ENCODE measurements at places on chromosomes 6 and 20.

GRCh38 chr20:43954704-43955061 is 40.0 kb downstream of the TOX2 start:
- no peak for DNase-seq

DNA sequence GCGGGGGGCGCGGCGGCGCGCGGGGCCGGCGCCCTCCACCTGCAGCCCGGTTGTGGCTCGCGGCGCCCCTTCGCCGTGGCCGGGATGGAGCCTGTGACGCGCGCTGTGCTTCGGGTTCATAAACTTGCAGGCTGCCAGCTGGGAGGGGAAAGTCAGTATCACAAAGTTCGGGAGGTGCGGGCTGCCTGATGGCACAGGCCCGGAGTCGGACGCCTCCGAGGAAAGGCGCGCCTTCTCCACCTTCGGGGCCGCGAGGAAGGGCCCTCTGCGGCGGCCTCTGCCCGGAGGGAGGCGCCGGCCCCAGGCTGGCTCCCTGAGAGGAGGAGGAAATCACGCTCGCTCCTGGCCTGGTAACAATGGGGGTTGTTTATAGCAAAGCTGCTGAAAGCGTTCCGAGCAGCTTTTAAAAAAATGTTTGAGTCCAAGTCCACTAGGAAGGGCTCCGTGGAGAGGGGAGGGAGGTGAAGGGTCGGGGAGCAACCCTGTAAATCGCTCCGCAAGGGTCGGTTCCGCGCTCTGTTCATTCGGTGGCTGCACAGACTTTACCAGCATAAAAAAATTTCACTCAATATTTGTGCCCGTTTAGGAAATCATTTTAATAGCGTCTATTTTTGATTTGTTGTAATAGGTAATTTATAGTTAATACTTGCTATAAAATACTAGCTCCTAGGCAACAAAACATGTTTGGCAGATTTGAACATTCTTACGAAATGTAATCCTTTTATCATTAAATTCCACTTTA is 1.0 kb downstream of the AFDN start:
- peak; percentile 70 for DNase-seq

GRCh38 chr6:29071831-29072723 is 15.0 kb downstream of the OR2B3 start:
- peak; percentile 82 for DNase-seq

GRCh38 chr20:63977739-63978276 is 1.6 kb downstream of the SAMD10 start:
- no peak for DNase-seq

DNA sequence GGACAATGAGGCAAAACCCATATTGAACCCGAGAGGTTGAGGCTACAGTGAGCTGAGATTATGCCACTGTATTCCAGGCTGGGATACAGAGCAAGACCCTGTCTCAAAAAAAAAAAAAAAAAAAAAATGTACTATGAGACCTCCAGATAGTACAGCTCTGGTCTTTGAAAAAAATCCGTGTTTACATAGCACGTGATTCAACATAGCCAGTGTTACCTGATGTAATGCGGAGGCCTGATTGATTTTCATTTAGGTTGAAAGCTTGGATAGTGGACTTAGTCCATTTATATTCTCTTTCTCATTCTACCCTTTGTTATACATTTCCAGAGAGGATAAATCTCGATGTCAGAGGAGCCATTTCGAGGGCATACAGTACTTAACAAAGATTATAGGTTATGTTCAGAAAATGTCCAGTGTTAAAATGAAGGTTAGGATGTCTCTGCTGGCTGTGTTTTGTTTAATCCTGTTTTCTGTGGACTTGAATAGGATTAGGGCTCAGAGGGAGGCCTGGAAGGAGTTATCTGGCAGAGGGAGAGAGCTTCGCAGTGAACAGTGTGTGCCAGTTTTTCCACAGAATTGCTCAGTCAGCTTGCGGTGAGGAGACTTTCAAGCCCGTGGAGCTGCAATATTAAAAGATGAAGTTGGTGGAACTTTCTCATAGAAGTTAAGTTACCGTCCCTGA is 33.9 kb upstream of the BCLAF1 start:
- DNase-seq = no peak

DNA sequence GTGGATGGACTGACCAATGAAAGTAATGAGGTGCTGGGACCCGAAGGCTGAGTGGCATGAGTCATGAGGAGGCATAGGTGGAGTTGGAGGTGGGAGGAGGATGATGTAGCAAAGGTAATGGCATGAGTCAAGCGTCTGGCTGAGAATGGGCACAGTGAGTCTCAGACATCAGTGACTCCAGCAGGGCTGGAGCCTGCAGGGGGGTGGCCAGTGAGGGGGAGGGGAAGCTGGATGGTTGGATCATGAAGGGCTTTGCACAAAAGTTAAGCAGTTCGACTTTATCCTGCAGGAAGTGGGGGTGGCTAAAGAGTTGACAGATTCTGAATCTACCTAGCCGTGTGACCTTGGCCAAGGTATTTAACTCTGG is 99.0 kb upstream of the IYD start:
- peak; percentile 53 for DNase-seq

GRCh38 chr20:48604936-48605335 is 222.9 kb downstream of the PREX1 start:
- DNase-seq = no peak

DNA sequence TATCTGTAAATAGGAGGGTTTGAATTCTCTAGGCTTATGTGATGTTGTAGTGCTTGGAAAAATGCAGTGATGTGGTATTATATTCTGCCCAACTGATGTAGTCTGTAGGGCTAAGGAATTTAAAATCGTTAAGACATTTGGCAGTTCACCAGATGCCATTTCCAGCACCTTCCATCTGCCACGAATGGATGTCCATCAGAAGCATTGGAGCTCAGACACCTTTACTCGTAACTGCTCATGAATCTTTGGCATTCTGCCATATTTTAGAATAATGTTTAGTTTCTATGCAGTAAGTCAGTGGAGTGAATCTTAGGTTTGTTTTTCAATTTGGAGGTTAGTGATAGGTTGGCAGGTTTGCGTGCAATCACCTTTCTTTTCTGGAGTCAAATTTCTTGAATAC is 2.4 kb upstream of the SYTL3 start:
- no peak for DNase-seq

- no peak for DNase-seq
Observed at GRCh38 chr6:138374815-138375214, 2.9 kb upstream of the SMIM28 start.

GRCh38 chr6:36523936-36524499 is 23.3 kb downstream of the STK38 start:
- DNase-seq = no peak

GRCh38 chr6:154197196-154197860 is 158.3 kb downstream of the OPRM1 start:
- DNase-seq = no peak

DNA sequence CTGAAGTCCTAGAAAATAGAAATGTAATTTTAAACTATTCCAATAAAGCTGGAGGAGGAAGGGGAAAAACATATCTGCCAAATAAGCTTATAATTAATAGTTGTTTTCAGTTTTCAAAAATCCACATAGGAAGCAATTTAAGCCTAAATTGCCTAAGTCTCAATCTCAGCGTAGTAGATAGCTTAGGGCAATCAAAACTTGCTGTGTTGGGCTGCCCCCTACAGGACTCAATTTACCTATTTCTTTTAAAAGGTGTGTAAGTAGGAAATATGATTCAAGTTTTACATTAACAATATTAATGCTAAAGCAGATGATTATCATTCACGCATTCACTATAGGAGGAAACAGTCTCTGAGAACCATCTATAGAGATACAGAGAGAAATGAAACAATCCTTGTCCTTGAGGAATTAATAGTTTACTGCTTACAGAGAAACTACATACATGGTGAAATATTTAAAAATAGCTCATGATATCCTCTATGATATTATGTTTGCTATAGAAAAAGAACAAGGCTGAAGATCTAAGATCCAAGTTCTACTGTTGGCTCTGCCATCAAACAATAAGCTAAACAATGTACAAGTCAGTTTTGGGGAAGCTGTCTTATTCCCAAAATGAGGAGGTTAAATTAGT is 102.1 kb downstream of the ATG5 start:
- DNase-seq = peak; percentile 17

GRCh38 chr20:35942243-35942642 is 12.1 kb downstream of the SCAND1 start:
- no peak for DNase-seq

DNA sequence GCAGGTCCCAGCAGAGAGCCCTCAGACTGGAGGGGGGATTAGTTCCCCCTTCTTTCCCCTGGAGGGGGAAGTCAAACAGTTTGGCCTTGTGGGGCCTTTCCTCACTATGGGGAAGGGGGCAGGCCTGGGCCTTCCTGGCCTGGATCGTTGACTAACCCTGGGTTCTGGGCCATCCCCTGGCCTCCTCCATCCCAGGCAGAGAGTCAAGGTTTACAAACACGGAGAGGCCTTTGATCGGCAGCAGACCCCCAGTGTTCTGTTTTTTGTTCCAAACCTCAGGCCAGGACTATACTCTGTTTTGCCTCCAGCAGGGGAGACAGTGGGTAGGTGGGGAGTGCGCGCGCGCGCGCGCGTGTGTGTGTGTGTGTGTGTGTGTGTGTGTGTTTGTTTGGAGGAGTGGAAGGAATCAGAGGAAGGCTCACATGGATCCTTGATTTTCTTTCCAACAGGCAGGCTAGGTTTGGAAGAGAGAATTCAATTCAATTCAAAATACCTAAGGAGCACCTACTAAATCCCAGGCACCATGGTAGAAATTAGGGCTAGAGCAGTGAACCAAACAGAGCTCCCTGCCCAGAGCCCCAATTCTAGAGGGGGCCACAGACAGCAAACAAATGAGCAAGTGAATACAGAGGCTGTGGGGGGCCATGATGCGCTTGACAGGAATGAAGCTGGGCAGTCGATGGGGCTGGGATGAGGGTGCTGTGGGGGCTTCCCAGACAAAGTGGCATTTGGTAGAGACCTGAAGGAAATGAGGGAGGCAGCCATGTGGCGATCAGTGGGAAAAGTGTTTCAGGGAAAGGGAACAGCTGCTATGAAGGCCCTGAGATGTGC is 14.8 kb downstream of the TP53RK start:
- DNase-seq = peak; percentile 26

GRCh38 chr6:139540276-139540675 is 165.8 kb upstream of the CITED2 start:
- no peak for DNase-seq

DNA sequence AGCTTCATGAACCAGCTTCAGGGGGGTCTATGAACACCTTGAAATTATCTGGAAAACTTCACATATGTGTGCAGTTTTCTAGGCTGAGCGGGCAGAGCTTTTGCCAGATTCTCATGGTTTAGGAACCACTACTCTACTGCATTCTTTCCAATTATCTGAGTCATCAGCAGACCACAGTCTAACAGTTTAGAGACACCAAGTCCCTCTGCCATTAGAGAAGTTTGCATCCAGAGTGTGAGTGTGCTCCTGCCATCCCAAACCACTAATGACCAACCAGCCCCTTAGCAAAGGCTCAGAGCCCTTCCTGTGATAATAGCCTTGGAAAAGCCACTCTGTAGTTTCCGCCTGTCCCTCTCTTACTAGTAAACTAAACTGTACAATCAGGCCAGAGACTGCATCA is 96.8 kb downstream of the PHACTR1 start:
- DNase-seq = no peak

GRCh38 chr20:23347791-23348190 is 2.8 kb upstream of the NXT1 start:
- no peak for DNase-seq

DNA sequence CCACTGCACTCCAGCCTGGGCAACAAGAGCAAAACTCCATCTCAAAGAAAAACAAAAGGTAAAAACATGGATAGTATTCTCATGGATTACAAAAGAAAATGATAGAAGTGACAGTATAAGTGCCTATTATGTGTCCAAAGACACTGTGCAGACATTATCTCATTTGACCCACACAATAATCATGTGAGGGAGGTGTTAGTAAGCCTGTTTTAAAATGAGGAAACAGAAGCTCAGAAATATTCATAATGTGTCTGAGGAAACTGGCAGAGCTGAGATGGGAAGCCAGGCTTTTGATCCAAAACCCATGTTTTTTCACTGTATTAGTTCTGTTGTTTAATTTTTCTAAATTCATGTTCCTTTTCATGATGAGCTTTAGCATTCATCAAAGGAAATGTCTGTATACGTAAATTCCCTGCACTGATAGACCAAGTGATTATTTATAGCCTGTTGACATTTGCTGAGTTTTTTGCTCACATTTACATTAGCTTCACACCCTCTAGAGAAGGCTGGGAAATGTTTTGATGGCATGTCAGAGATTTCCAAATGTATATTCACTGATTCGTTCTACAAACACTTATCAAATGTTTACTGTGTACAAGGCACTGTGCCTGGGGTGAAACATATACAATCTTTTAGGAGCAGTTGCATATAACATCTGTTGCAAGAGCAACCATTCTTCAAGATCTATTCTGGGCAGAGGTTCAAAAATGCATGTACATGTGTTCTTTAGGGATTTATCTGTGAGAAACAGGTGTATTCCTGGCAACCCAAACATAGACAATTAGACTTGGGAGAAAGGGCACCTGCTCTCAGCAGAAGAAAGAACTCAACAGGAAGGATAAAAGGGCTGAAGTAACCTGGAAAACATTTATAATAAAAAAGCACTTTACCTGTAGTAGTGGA is 331.5 kb downstream of the SAMD5 start:
- no peak for DNase-seq

GRCh38 chr6:47440719-47441118 is 36.9 kb upstream of the CD2AP start:
- DNase-seq = no peak

- DNase-seq = no peak
Observed at GRCh38 chr6:17927705-17928104, 59.7 kb downstream of the KIF13A start.

- DNase-seq = no peak
Observed at GRCh38 chr6:23559587-23560343, 566.2 kb upstream of the NRSN1 start.

- peak; percentile 67 for DNase-seq
Observed at GRCh38 chr20:381581-382290, 1.2 kb downstream of the TRIB3 start.

GRCh38 chr20:4234128-4234527 is 218.8 kb upstream of the RNF24 start:
- no peak for DNase-seq

GRCh38 chr20:56916345-56916622 is 287.2 kb downstream of the TFAP2C start:
- DNase-seq = no peak

GRCh38 chr20:45588800-45589199 is 9.7 kb upstream of the WFDC8 start:
- DNase-seq = no peak

GRCh38 chr6:135651964-135652755 is 154.6 kb upstream of the AHI1 start:
- DNase-seq = no peak

DNA sequence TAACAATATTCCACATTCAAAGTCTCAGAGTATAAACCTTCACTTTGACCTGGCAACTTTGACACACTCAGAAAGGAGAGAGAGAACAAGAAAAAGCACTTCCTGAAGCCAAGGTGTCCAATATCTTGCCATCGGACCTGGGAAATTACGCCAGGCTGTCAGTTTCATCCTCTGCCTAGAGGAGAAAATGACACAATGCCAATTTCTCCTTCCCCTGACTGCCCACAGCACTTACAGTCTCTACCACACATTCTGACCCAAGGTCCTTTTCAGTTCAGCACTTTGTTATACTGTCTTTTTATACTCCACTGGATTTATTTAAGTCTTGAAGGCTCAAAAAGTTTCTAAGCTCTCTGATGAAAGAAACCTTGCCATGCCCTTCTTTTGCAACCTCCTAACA is 250.4 kb downstream of the GMPR start:
- DNase-seq = no peak

GRCh38 chr6:162704001-162704400 is 23.6 kb downstream of the PRKN start:
- no peak for DNase-seq

- no peak for DNase-seq
Observed at GRCh38 chr20:54205450-54205849, 2.4 kb upstream of the PFDN4 start.

All from iPS-NIHi11 (cell line).